Hair follicular keratinocyte (primary cell): ENCODE measurements at places on chromosomes 13 and 19. TPM values are rescaled to one million over a fixed set of nuclear protein-coding genes. Genes with fewer than 3 reads are reported as not detected.

ZNF134 gene
- 11.1 and 17.4 TPM in 2 replicates for total RNA-seq

CYP2S1 gene
- total RNA-seq = 6.8 and 7.8 TPM in 2 replicates

CPB2 gene
- total RNA-seq = not detected in 2 replicates

TTC9B gene
- total RNA-seq = not detected in 2 replicates

TMEM190 gene
- not detected in 2 replicates for total RNA-seq

SLC10A2 gene
- not detected in 2 replicates for total RNA-seq

CCL25 gene
- total RNA-seq = not detected in 2 replicates
